ENCODE measurements at places on chromosomes 1 and 21.

GRCh38 chr1:160620942-160621632 is 25.8 kb downstream of the SLAMF1 start:
- DNase-seq: no peak

- no peak for DNase-seq
These were observed 5.5 kb downstream of the RNF223 start for GRCh38 chr1:1068517-1069055.

DNA sequence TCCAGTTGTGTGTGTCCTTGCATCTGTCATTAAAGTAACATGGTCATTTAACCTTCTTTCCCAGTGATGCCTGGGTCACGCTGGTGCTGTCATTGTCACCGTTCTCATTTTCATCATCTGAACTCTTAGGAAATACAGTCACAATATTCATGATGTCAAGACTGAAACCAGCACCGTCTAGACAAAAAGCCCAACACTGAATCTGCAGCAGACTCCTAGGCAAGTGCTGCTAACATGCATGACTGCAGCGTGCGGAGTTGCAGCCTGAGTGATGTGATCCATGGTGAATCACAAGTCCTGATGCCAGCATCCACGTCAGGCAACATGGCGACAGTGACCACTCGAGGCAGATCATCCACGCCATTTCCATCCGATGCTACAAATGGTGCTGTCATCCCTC is 37.6 kb downstream of the MRPL37 start:
- no peak for DNase-seq

- DNase-seq: no peak
These were observed 13.5 kb downstream of the SLC37A1 start for GRCh38 chr21:42527127-42527488.

- no peak for DNase-seq
These were observed 22.3 kb upstream of the SNRPE start for GRCh38 chr1:203839081-203839480.

GRCh38 chr1:119266386-119266785 is 102.2 kb upstream of the HAO2 start:
- DNase-seq: no peak

DNA sequence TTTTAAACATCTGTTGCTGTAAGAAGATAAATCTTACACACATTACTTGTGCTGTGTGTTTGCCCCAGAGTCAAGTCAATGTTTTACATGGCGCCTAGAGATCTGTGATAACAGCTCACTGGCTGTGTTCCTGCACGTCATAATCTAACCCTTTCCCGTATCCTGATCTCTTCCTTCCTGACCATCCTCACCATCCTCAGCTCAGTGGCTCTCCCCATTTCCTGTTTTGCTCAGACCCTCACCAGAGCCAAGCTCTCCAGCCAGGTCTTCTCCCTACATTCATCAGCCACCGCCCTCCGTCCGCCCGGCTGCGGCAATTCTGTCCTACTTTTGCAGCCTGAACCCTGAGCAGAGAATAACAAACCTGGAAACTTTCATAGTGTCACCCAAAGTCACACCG is 824.7 kb downstream of the USP25 start:
- DNase-seq: no peak

Measured in globus pallidus (tissue), 1 donor.